ENCODE measurements at places on chromosomes 11 and 22. TPM values are rescaled to one million over a fixed set of nuclear protein-coding genes. Genes with fewer than 3 reads are reported as not detected.

The SMDT1 gene
- 264 TPM for polyA plus RNA-seq

The APOBEC3H gene
- polyA plus RNA-seq: not detected

The ARHGAP20 gene
- polyA plus RNA-seq: 0.11 TPM

The OR51T1 gene
- polyA plus RNA-seq: not detected

The PHLDA2 gene
- 9.0 TPM for polyA plus RNA-seq

The RPLP2 gene
- polyA plus RNA-seq: 1,997 TPM

The NCAPH2 gene
- polyA plus RNA-seq: 31.4 TPM

The OR51E1 gene
- 1.7 TPM for polyA plus RNA-seq

The TRIM64C gene
- polyA plus RNA-seq: not detected

The FGF19 gene
- polyA plus RNA-seq: not detected

The OR52I1 gene
- polyA plus RNA-seq: not detected
